ENCODE measurements at places on chromosomes 7 and 10.

- no peak for DNase-seq
These were observed 102.2 kb downstream of the ZNF92 start for GRCh38 chr7:65475734-65476319.

DNA sequence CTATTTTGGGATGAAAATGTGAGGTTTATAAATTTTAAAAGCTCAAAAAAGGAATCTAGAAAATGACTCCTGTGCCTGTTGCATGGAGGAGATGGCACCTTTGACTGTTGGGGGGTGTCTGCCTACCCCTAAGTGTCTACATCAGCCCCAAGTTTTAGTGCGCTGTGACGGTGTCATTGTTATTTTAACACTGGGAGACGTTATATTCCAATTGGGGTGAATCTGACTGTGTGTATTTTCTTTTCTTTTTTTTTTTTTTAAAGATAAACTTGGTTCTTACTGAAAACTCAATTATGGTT is 517 bp downstream of the SRGN start:
- no peak for DNase-seq

GRCh38 chr7:37320848-37321468 is 127.7 kb downstream of the ELMO1 start:
- DNase-seq = no peak

GRCh38 chr7:159095979-159096411 is 48.7 kb downstream of the VIPR2 start:
- DNase-seq = no peak

GRCh38 chr10:79202188-79203013 is 133.6 kb downstream of the ZMIZ1 start:
- no peak for DNase-seq

DNA sequence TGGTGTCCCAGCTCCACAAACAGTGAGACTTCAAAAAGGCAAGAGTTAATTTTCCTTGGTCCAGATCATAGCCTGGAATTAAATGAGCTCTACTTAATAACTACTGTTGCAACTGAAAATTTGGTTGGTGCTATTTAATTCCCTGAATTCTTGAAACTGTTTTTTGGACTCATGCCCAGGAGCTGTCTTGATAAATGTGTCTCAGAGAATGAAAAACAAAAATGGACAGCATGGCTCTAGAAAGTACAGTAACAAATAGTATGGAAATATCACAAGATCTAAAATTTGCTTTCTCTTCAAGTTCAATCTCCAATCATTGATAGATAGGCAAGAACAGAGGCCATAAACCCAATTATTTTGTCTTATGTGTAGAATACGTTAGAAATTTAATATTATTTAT is 42.5 kb downstream of the CCDC71L start:
- no peak for DNase-seq
